ENCODE measurements at places on chromosomes 1 and 21. TPM values are rescaled to one million over a fixed set of nuclear protein-coding genes. Genes with fewer than 3 reads are reported as not detected.
A peak's percentile ranks its signal among the peaks of the same experiment; 100 is the strongest.

Gene AIM2
- total RNA-seq, result not detected

Gene NOS1AP
- not detected for total RNA-seq

Gene LRRC71
- total RNA-seq, result not detected

Gene CELA3A
- not detected for total RNA-seq

Gene FMN2
- total RNA-seq, result 8.1 TPM

Gene BMP8B
- total RNA-seq, result not detected

Gene NES
- total RNA-seq, result 44.5 TPM

Gene EFCAB7
- total RNA-seq, result 15.7 TPM

Gene ATP1A4
- total RNA-seq, result not detected

Gene LSM10
- 9.5 TPM for total RNA-seq

Gene ADGRL4
- 139 TPM for total RNA-seq

GRCh38 chr1:214352838-214353237, 71.9 kb downstream of the SMYD2 start:
- no peak for DNase-seq

DNA sequence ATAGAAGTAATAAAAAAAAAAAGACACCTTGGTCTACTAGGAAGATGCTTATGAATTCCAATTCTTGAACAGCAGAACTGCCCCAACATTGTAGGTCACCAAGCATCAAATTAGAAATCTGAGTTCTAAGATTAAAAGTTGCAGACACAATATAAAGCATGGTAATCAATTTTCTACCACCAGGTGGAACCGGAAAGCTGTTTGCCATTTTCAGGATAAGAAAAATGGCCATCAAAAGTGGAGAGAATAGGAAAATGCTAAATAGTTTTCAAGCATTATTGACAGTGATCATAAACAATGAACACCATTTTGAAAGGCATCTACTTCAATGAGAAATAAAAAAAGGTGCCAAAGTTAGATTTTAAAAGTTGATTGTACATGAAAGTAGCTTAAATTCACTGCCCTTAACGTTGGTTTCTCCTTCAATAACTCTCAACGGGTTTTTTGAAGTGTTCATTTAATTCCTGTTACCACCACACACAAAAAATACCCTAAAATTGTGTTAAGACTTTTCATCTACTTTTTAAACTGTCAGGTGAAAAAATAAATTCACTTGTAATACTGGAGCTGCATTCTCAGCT, 252.9 kb downstream of the KCNT2 start:
- peak; percentile 69 for DNase-seq

DNA sequence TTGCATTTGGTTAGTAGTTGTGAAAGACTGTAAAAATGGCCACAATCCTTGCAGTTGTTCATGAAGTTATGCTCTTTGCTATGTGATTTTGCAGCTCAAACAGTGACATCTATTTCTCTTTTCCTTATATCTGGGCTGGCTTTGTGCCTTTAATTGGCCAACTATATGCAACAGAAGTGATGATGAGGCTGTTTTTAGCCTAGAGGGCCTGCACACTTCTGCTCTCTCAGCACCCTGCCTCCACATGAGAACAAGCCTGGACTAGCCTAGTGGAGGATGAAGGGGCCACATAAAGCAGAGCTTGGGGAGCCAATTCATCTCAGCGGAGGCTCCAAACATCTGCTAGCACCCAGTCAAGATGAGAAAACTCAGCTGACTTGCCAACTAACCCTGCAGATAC, 339.8 kb downstream of the OMA1 start:
- DNase-seq, result no peak

DNA sequence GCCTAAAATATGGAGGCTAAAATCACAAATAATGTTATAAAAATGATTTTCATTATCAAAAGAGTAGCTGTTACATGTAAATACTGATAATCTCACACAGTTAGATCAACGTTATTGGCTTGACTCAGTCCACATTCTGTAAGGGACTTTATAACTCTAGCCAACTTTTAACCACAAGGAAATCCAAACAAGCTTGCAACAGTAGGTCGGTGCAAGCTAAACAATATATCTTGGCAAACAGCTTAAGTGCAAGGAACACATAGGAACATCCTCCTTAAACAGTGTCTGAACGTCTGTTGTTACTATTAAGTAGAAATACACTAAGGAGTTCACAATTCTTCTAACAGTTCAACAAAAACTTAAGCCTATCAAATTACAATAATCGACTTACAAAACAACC, 126.7 kb downstream of the EIF4G3 start:
- peak; percentile 48 for DNase-seq

DNA sequence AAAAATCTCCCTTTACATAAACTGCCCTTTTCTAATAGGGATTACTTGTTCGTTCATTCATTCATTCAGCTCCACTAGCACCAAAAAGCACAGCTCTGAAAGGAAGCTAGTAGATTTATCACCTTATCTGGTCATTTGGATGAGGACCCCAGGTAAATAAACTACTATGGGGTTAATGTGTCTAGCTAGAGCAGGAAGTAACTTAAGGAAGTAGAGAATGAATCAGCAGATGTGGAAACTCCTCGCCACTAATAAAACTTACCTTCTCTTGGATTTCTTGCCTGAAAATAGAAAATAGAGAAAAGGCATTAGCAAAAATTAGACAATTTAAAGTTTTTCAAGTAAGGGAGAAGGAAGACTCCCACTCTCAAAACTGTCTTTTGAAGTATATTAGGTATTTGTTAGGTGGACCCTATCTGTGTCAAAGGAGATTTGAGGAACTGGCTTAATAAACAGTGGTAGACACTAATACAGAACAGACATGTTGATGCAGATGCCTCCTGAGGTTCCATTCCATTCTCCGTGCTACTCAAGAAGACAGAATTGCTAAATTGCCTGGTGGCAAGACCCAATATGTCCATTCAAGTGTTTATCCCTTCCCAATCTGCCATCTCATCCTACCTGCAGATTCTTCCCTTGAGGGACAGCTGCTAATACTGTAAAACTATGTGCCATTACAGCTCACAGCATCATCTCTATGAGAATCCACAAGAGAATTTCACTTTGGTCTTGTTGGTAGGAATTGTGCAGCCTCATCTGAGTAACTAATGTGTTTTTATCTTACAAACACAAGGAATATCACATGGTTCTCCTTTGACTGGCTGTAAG, 14.9 kb downstream of the SELL start:
- DNase-seq, result no peak

DNA sequence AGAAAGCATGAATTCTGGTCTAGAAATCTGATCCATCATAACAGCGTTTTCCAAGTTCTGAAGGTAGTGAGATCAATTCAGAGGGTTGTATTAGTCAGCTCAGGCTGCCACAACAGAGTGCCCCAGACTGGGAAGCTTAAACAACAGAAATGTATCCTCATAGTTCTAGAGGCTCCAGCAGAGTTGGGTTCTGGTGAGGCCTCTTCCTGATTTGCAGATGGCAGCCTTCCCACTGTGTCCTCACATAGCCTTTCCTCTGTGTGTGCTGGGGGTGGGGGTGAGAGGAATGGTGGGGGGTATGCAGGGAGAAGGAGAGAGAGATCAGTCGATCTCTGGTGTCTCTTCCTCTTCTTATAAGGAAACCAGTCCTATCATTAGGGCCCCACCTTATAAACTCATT, 15.1 kb downstream of the ZBTB8B start:
- no peak for DNase-seq

- DNase-seq, result peak; percentile 70
Observed at GRCh38 chr1:14543191-14543840, 55.2 kb upstream of the KAZN start.

DNA sequence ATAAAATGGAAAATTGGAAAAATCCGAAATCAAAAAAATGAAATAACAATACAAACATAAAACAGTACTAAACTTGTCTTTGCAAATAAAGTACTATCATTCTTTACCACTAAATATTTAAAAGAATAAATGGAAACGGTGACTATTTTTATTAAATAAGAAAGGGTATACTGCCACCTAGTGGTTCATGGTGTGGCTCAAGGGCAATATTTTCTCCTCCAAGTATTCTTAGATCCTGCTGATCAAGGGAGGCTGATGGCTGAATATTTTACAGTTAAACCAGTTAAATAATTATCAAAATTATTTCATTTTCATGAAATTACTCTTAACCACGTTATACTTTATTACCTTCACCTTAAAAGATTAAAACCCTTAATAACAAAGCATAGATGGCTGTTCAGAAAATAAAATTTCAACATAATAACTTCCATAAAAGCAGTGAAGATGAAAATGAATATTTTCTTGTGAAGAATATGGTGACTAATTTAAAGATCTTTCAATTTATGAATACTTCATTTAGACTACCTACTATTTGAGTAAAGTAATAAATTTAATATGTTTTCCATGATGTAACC, 1793.9 kb downstream of the NCAM2 start:
- peak; percentile 67 for DNase-seq

DNA sequence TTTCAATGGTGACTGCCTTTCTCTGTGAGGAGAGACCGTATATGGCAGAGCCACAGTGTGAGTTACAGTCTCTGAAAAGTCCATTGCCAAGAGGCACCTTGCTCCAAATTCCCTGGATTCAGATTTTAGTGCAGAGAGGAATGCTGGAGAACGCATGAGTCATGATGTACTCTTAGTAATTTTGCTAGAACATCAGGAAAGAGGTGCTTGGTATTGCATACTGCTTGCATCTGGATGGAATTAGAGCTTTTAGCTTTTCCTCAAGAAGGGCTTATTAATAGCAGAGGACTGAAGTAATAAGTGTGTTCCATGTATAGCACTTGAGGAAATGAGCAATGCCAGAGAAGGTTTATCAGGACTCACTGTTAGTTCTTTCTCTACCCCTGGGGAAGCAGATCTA, 40.5 kb upstream of the AKT3 start:
- peak; percentile 94 for DNase-seq

GRCh38 chr1:182720463-182720862, 36.1 kb upstream of the RGS8 start:
- DNase-seq, result peak; percentile 14

- peak; percentile 68 for DNase-seq
Observed at GRCh38 chr1:227934476-227935313, 13.0 kb downstream of the WNT9A start.

- no peak for DNase-seq
Observed at GRCh38 chr1:200228081-200228480, 181.8 kb downstream of the ZNF281 start.

- no peak for DNase-seq
Observed at GRCh38 chr21:15195104-15195503, 130.3 kb upstream of the NRIP1 start.

DNA sequence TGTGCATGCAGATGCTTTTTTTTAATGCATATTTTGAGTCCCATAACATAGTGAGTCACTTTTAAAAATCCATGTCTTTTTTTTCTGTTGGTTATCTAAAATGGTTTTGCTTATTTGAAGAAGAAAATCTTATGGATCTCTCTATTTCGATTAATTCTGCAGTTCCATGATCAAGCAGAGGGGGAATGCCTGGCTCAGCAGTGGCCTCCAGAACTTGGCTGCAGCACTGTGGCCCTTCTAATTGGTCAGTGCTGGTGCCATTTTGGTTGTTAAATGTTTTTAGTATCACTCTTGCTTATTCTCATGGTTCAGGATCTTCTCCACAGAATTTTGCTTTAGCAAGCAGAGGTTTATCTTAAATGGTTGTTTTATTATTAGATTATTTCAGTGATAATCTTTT, 11.2 kb downstream of the EPHX4 start:
- DNase-seq, result no peak

- no peak for DNase-seq
Observed at GRCh38 chr1:199811163-199811562, 216.3 kb upstream of the NR5A2 start.

- peak; percentile 95 for DNase-seq
Observed at GRCh38 chr21:38768471-38769063, 37.2 kb upstream of the ETS2 start.

DNA sequence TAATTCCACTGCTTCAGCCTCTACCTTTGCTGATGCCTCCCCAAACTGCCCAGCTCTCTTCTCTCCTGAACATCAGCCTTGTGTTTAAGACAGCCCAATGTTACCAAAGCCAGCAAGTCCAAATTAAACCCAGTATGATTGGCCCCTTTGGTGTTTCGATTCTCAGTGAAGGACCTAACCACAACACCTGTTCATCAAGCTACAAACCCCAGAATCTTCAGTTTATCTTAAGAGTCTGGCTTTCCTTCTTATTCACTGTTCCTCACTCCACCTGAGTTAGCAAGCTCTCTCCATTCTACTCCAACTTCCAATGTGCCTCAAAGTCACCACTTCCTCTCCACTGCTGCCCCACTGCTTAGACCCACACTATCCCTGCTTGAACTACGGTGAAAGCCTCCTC, 25.5 kb upstream of the ITPKB start:
- DNase-seq, result no peak

DNA sequence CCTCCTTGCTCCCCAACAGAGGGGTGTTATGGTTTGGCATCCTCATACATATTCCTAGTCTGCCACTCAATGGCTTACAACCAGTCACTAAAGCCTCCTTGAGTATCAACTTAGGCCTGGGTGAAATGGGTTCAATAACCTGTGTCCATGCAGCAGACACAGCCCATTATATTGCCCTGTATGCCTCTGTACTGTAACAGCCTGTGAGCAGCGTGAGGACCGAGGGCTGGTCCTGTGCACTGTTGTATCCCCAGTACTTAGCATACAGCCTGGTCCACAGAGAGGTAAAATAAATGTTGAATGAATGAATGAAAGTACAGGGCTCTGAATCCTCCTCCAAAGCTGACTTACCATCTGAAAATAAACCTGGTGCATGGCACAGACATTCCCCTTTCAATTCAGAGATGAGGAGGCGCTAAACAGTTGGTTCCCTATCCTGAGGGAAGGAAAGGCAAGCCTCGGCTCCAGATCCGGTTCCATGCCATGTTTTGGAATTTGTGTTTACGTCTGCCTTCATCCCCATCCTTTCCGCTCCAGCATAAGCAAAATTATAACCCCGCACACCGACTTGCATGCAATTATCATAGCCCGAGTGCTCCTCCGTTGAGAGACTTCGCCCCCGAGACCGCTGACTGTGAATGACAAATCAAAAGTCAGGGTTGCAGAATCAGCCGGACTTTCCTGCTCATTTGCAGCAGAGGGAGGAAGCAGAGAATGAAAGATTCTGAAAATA, 45.0 kb upstream of the DNAJC6 start:
- DNase-seq, result peak; percentile 35

GRCh38 chr1:19404748-19405147, 80.6 kb downstream of the CAPZB start:
- no peak for DNase-seq

GRCh38 chr21:33988237-33989017, 72.8 kb upstream of the ATP5PO start:
- no peak for DNase-seq

DNA sequence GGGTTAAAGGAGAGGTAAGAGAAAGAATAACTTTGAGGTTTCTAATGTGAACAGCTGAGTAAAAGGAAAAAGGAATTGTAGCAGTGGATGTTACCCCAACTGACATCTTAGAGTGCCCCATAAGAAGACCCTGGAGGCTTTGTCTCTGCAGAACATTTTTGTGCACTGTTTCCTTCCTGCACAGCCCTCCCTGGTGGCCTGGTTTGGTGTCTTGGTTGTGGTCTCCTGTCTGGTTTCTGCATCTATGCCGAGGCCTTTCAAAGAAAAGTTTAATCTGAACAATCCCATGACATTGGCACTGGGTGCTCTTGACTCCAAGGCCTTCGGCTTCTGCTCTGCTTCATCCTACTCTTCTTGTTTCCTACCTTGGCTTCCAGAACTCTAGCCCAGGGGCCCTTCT, 57.8 kb downstream of the RHOU start:
- no peak for DNase-seq

- no peak for DNase-seq
Observed at GRCh38 chr1:44636688-44637598, 37.3 kb downstream of the TMEM53 start.
